ENCODE measurements at places on chromosomes 1 and 21. TPM values are rescaled to one million over a fixed set of nuclear protein-coding genes. Genes with fewer than 3 reads are reported as not detected.

GRCh38 chr1:68542586-68542985 lies 45.7 kb upstream of the DEPDC1 start:
- no peak for DNase-seq

GRCh38 chr1:221344693-221345092 lies 397.2 kb downstream of the DUSP10 start:
- no peak for DNase-seq

GRCh38 chr1:214362188-214362882 lies 81.4 kb downstream of the SMYD2 start:
- DNase-seq, result no peak

Gene DMRTA2
- total RNA-seq, result 0.19 TPM

Gene C1orf141
- not detected for total RNA-seq
